Activated CD4-positive, alpha-beta T cell treated with anti-CD3 and anti-CD28 coated beads for 36 hours (primary cell): ENCODE measurements at places on chromosomes 6 and 20. TPM values are rescaled to one million over a fixed set of nuclear protein-coding genes. Genes with fewer than 3 reads are reported as not detected.

DNA sequence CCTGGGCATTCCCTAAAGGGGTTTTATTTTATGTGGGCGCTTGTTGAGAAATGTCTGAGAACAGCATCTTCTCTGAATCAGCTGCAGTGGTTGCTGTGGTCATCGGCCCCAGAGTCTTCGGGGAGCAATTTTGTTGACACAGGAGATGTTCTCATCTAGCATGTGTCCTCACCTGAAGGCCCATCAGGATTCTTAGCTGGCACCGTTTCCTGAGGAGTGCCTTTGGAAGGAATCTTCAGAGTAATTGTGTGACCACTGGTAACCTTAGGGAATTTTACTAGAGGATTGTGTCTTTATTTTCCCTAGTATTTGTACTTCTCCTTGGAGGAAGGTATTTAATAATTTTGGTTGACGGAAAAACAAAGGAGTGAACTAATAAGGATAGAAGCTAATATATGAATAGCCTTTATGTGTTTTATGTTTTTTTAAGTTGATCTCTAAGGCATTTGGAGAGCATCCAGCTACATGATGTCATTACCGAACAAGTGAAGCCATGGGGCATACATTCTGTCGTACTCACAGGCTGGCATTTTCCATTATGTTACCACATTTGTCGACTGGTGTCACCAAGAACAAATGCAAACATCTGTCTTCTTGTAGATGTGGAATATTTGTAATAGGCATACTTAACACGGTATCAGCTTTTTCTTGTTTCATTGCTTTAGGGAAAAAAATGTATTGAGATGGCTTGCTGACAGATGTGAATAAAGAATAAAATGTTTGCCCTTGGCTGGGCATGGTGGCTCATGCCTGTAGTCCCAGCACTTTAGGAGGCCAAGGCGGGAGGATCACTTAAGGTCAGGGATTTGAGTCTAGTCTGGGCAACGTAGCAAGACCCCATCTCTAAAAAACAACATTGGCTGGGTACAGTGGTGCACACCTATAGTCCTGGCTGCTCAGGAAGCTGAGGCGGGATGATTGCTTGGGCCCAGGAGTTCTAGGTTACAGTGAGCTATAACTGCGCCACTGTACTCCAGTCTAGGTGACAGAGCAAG, 41.9 kb downstream of the TULP4 start:
- no peak for DNase-seq

- no peak for DNase-seq
These were observed 44.8 kb downstream of the MRAP2 start for GRCh38 chr6:84078335-84078734.

The PBOV1 gene
- total RNA-seq, result not detected

The F13A1 gene
- not detected for total RNA-seq

GRCh38 chr6:19135706-19136105, 701.5 kb upstream of the ID4 start:
- DNase-seq, result no peak

- DNase-seq, result no peak
These were observed 893 bp downstream of the PRDM13 start for GRCh38 chr6:99607416-99608036.

DNA sequence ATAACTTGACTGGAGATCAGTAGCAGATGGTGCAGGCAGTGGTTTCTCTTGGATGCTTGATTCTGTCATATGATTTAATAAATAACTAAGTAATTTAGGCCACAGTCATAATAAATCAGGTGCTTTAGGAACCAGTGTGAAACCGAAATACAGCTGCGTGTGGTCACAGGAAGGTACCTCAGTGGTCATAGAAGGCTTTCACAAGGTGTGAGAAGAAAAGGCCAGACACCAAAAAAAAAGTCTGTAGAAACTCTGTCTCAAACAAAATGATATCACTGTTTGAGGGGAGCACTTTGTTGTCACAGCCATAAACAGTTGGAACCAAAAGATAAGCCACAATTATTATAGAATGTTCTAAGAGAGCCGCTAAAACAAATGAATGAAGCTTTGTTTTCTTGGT, 56.5 kb downstream of the ARMC2 start:
- DNase-seq, result no peak
